Frontal cortex (tissue), 4 donors: ENCODE measurements at places on chromosomes 3 and 15. TPM values are rescaled to one million over a fixed set of nuclear protein-coding genes. Genes with fewer than 3 reads are reported as not detected.

- no peak for DNase-seq
Observed at GRCh38 chr3:190694335-190695001, 168.0 kb downstream of the GMNC start.

GRCh38 chr3:124793054-124793739 lies 62.9 kb downstream of the UMPS start:
- no peak for DNase-seq

DNA sequence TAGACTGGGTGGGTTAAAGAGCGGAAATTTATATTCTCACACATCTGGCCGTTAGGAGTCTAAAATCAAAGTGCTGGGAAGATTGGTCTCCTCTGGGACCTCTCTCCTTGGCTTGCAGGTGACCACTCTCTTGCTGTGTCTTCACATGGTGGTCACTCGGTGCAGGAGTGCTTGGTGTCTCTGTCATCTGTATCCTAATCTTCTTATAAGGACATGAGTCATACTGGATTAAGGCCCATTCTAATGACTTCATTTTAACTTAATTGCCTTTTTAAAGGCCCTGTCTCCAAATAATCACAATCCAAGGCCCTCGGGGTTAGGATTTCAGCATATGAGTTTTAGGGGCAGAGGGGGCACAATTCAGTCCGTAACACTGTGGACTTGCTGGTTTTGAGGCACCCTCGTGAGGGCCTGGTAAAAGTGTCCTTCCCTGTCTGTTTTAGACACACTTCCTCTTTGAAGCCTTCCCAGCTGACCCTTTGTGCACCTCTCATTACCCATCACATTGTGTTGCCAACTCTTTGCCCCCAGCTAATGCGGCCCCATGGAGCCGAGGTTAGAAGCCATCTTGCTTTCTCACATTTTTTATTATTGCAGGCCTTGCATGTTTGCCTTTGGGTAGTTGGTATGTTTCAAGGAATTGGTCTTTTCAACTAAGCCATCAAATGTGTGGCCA lies 3.2 kb downstream of the XYLB start:
- DNase-seq, result no peak

DNA sequence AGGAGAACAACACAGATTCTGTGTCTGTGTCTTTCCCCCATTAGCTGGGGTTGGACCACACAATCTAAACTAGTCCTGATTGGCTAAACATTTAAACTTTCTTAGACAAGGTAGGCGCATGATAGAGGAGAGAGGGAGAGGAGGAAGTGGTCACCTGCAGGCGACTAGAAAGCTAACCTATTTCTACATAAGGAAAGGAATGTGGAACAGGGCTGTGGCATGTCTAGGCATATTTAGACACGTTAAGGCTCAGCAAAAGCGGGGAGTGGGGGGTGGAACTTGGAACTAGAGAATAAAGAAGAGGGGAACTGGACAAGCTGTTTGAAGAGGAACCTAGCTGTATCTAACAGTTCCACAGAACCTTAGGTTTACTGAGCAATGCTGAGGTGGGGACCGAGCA lies 12.8 kb downstream of the LRRC28 start:
- no peak for DNase-seq

GRCh38 chr3:100852840-100853239 lies 140.4 kb downstream of the ABI3BP start:
- no peak for DNase-seq

Gene CLDN11
- 13.9 TPM for total RNA-seq

DNA sequence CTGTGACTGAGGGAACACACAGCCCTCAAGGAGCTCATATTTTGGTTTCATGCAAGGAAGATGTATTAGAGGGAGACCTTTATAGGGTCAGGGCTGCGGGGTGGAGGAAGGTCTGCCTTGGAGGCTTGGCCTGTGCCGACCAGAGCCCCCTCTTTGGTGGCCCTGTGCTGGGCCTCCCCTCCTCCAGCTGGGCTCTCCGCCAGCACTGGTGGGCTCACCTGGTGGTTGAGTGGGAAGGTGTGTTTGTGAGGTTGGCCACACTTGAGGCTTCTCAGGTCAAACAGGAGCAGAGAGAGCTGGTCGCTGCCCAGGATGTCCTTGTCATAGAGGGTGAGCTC lies 2.6 kb downstream of the PLA2G4F start:
- DNase-seq, result no peak
